CD4-positive, alpha-beta T cell treated with Interleukin-6 at 100 ng/mL for 8 hours (primary cell): ENCODE measurements at places on chromosomes 4 and X.

DNA sequence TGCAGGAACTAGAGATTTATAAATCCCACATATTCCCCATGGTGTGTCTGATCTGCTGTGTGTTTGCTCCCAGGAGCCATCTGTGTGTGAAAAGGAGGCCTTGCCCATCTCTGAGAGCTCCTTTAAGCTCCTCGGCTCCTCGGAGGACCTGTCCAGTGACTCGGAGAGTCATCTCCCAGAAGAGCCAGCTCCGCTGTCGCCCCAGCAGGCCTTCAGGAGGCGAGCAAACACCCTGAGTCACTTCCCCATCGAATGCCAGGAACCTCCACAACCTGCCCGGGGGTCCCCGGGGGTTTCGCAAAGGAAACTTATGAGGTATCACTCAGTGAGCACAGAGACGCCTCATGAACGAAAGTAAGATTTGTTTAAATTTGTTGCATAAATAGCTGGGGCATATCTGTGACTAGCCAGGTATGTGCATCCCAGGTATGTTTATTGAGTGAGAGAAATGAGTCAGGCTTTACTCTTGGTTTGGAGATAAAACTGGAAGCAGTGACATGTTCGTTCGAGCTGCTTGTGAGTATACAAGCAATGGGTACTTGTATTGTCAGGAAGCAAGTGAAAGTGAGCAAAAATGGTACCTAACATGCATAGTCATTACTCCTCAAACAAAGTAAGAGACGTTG is 89.5 kb downstream of the PTTG2 start:
- DNase-seq: no peak

DNA sequence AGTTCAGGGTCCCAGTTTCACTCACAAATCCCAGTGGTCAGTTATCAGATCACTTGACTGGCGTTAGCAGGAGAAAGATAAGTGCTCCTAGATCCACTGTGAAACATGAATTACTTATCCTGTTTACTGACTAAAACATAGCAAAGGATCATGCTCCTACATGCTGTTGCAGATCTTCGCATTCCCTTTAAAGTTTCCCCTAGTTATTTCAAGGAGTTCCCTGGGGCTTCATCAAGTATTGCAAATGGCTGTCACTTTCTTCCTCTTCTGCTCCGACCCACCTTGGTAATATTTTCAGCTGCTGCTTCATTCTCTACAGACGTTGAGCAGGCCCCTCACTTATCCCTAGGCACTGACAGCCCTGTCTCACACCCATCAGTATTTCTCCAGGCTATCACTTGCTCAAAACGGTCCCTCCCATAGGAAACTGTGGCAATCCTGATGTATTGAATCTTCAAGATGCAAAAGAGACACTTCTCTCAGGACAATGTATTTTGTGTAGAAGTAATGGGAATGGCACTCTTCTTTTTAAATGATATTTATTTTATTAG is 466.0 kb downstream of the INPP4B start:
- no peak for DNase-seq

GRCh38 chrX:134803060-134803459 is 144.8 kb upstream of the PLAC1 start:
- no peak for DNase-seq

DNA sequence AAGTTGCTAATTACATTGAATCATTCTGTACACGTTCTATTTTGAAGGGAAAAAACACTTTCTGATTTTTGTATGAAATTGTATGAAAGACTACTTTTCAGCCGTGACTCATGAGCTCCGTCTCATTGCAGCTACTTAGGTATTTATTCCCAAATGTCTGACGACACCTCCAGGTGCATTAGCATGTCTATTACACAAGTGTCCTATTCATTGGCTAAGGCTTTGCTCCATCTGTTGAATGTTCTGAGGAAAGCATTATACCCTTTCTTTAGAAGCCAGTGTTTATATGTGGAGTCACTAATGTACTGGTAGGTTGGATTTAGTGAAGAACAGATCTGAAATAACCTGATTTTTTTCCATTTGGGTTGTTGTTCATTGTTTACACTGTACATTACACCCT is 51.8 kb downstream of the MAP7D3 start:
- DNase-seq: no peak

DNA sequence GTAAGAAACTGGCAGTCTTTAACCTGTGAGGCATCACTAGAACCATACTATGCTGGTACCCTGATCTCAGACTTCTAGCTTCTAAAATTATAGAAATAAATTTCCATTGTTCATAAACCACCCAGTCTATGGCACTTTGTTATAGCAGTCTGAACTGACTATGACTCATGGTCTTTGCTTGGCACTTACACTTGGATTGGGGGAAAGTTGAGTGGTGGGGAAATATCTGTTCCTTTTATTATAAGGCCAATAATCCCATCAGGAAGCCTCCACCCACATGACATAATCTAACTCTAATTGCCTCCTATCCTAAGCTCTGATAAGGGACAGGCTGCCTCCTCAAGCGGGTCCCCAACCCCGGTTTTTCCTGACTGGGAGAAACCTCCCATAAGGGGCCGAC is 61.4 kb upstream of the PACRGL start:
- no peak for DNase-seq

DNA sequence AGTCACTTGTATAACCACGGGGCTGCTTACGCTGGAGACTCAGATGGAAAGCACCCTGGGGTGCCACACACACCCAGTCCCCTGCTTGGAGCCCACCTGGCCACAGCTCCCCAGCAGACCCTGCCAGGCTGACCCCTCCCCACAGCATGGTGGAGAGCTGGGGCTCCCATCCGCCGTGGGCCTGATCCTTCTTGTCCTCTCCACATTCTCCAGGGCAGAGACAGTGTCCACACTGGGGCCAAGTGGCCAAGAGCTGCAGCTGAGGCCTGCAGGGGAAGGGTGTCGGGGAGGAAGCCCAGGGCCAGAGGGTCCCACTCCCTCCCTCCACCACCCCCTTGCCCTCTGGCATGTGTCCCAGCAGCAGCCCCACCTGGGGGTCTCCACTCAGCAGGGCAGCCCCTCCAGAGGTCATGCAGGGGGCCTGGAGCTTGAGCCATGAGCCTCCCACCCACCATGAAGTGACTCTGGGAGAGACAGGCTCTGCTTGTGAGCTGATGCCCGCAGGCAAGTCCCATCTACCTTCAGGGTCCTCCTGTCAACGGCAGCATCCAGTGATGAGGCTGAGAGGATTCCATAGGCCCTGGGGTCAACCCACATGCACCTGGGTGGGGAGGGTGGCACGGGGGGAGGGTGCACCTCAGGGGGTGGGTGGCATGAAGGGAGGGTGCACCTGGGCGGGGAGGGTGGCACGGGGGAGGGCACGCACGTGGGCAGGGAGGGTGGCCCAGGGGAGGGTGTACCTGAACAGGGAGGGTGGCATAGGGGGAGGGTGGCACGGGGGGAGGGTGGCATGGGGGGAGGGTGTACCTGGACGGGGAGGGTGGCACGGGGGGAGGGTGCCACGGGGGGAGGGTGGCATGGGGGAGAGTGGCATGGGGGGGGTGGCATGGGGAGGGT is 56.4 kb downstream of the FAM53A start:
- no peak for DNase-seq

DNA sequence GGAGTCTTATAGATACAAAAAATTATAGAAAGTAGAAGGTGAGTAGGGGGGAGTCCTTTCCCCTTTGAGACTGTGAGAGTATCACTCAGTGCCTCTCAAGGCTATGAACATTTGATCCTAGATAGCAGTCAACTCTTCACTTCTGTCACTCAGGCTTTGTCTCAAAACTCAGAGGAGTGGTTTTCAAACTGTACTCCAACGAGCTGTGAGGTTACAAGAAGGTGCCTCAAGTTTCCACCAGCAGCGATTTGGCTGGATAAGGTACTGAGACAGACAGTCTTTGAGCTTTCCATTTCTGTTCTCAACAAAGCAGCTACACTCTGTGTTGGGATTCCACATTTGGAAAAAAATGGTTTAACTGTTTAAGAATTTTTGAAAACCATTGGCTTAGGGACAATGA is 48.0 kb upstream of the NDST3 start:
- DNase-seq: no peak

DNA sequence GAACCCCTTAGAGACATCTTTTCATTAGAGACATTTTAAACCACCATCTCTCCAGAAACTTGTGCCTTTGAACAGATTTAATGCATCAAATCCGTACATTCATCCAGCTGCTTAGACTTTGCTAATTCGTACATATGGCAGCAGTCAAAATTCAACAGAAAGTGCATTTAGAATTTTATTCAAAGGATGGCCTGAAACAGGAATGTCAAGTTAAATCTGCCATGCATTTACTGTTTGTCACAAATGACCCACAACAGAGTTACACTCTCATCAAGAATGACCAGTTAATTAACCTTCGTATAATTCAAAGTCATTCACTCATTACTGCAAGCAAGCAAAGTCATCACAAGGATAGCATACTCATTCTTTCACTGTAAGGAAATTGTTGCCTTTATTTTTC is 284.3 kb downstream of the SLC7A11 start:
- DNase-seq: no peak

- DNase-seq: no peak
Observed at GRCh38 chr4:147174591-147174990, 228.9 kb upstream of the TTC29 start.

DNA sequence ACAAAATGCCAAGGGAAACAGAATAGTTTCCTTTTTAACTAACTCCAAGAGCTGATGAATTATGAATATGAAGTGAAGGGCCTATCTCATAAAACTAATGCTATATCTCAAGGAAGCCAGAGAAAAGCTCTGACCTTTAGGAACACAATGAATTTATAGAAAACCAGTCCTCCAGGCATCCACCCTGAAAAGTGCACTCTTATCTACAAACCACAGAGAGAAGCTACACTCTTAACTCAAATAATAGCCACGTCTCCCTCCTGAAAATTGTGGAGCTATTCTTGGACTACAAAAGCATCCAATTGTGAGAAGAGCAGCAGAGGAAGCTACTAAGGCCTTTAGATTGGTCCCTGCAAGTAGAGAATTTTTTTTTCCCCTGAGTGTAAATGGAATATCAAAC is 253.9 kb downstream of the IL15 start:
- no peak for DNase-seq

DNA sequence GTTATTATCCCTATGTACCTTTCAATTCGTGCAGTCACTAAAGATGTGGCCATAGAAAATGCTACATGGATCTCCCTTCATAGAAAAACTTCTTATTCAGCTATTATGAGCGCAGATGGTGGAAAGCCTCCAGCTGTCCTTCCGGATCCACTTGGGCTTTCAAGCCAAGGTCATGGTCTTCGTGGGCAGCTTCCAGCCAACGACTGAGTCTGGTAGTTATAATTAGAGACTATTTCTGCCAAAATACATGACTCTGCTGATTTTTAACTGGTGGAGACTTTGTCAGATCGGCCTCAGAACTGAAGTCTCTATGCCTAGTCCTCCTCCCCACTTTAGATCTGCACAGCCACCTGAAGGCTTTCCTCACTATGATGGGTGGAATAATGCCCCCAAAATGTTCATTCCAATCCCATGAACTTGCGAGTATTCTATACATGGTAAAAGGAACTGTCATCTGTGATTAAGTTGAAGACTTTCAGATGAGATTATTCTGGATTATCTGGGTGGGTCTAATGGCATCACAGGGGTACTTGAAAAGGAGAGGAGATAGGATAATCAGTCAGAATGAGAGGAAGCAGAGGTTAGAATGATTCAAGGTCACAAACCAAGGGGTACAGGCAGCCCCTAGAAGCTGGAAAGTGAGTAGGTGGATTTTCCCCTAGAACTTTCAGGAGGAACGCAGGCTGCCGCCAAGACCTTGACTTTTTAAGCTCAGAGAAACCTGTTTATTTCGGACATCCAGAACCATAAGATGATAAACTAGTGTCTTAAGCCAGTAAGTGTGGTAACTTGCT is 171.1 kb upstream of the CXCL13 start:
- no peak for DNase-seq

DNA sequence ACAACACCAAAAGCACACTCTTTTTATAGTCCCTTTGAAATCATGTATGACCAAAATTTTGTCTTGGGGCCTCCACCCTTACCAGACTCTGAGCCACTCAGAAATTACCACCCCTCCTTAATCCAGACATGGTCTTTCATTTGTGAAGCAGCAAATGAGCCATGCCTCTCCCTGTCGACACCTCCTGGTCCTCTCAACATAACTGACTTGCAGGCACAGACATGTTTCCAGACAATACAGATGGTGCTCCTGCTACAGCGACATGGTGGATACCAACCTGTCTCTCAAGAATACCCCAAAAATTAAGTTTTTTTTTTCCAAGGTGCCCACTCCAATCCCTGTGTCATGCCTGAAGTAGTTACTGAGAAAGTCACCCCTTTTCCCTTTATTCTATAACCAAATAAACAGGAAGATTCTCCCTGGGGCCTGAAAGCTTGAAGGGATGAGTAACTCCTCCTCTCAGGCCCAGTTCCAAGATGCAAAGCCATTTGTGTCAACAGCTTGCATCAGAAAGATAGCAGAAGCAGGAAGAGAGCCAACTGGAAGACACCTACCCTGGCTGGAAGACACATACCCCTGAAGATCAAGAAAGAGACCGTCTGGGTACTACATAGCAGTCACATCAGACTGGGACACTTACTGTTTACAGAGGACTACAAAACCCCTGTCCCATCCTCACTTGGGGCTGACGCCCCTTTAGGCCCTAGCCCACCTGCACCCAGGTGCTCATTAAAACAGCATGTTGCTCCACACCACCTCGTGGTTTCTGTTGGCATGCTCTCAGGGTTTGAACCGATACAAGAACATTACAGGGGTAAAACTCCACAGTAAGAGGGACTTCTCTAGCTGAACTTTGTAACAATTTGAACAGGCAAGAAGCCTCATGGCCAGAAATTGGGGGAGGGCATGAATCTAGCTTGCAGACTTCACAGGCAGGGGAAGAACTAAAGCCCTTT is 5.5 kb upstream of the UGT2B17 start:
- no peak for DNase-seq

DNA sequence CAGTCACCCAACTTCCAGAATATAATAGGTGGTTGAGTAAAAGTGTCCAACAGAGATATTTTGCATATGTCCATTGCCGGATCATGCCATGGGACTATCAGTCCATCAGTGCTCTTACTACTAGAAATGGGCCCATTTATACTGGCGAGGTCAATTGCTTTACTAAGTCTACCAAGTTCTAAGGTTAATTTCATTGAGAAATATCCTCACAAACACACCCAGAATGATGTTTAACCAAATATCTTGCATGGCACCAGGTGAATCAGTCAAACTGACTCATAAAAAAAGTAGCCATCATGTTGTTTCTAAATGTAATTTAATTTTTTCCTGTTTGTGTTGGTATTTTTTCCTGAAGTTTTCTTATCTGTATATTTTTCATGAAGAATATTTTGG is 1217.0 kb downstream of the RAPGEF2 start:
- DNase-seq: no peak

- no peak for DNase-seq
Observed at GRCh38 chr4:161519611-161520010, 644.2 kb downstream of the FSTL5 start.
